ENCODE measurements at places on chromosomes 2 and 18. TPM values are rescaled to one million over a fixed set of nuclear protein-coding genes. Genes with fewer than 3 reads are reported as not detected.

- DNase-seq, result no peak
Measured at GRCh38 chr2:151381266-151381665, 23.9 kb downstream of the TNFAIP6 start.

SRD5A2 gene
- total RNA-seq, result 0.64 TPM

GRCh38 chr2:120775194-120775593 lies 39.5 kb downstream of the GLI2 start:
- DNase-seq, result no peak

- DNase-seq, result no peak
Measured at GRCh38 chr2:128573116-128573515, 254.4 kb upstream of the HS6ST1 start.

GRCh38 chr2:38146275-38146906 lies 70.4 kb upstream of the CYP1B1 start:
- no peak for DNase-seq

DNA sequence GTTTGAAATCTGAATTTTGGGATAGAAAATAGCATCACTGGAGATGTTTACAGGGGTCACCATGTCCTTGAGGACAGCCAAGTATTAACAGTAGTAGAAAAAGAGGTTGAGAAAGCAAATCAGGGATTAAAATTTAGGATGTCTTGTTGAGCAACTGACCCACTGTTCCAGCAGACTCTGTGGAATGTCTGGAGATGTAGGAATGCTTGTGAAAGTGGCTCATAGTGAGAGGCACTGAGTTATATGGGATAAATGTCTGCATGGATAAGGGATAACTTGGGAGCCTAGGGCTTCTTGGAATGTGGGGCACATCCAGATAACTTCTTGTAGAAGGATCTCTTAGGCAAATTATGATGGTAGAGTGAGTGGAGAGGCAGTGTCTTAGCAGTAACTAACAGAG lies 495.0 kb downstream of the TMX3 start:
- DNase-seq, result no peak

ANKRD62 gene
- total RNA-seq, result 0.13 TPM

- no peak for DNase-seq
Measured at GRCh38 chr2:29900971-29901633, 20.3 kb downstream of the ALK start.

THADA gene
- 19.4 TPM for total RNA-seq

GRCh38 chr2:232129483-232129882 lies 168.0 kb downstream of the DIS3L2 start:
- no peak for DNase-seq

DNA sequence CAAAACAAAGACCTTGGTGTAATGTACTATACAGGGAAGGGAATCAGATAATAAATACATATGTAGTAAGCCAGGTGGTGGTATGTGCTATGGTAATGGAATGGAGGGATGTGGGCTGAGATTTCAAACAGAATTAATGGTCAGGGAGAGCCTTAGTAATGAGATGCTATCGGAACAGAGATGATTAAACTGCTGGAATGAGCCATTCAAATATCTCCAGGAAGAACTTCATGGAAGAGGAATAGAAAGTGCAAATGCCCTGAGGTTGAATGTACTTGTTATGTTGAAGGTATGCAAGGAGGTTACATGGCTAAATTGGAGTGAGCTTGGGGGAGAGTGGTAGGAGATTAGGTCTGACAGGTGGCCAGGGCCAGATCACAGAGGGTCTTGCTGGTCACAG lies 5.1 kb downstream of the SERPINB11 start:
- no peak for DNase-seq

DNA sequence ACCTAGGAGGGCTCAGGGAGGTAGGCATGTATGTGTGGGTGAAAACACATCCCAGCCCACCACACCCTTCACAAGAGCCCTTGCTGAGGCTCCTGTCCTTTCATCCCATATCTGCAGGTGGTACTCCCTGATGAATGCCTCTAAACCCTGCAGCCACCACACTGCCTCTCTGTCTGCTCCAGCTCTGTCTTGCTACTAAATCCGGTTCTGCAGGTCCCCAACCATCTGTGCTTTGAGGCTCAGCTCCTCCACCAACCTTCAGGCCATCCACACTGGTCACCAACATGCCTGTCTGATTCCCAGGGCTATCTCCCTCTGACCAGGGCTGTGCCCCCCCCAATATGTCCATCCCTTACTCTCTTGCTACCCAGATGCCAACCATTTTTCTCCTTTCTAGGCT lies 92.7 kb downstream of the BIN1 start:
- no peak for DNase-seq

GRCh38 chr18:32553174-32553573 lies 82.5 kb upstream of the GAREM1 start:
- no peak for DNase-seq

ADCYAP1 gene
- total RNA-seq, result 18.5 TPM

GATA6 gene
- 23.8 TPM for total RNA-seq
